ENCODE measurements at places on chromosomes 5 and 9.
A peak's percentile ranks its signal among the peaks of the same experiment; 100 is the strongest.

DNA sequence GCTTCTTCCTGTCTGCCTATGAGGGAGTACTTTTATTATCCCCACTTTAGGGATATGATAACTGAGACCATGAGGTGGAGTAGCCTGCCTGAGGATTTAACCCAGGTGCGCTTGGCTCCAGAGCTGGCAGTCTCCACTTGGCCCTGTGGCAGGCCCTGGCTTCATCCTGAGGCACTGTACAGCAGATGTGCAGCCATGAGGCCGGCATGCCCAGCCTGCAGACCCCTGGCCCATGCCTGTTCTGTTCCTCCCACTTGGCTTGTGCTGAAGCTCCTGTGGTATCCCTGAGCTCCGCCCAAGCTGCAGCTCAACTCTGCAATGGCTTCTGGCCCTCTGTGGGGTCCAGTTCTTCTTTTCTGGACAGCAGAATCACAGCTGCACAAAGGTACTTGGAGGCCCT lies 31.8 kb upstream of the RAPGEF1 start:
- no peak overlapping the region for H3K4me3 ChIP-seq
- DNase-seq: no peak
- H3K27me3 ChIP-seq: no peaks in the 10 kb centered on the region
- no peaks in the 10 kb centered on the region for H3K36me3 ChIP-seq
- no peak overlapping the region for H3K27ac ChIP-seq

GRCh38 chr5:134561871-134562296 lies 36.4 kb downstream of the JADE2 start:
- H3K4me1 ChIP-seq: no peaks in the 10 kb centered on the region
- peaks cover 40% of the 10 kb centered on the region for H3K36me3 ChIP-seq
- H3K27ac ChIP-seq: no peak overlapping the region
- H3K4me3 ChIP-seq: no peak overlapping the region
- H3K27me3 ChIP-seq: no peaks in the 10 kb centered on the region

DNA sequence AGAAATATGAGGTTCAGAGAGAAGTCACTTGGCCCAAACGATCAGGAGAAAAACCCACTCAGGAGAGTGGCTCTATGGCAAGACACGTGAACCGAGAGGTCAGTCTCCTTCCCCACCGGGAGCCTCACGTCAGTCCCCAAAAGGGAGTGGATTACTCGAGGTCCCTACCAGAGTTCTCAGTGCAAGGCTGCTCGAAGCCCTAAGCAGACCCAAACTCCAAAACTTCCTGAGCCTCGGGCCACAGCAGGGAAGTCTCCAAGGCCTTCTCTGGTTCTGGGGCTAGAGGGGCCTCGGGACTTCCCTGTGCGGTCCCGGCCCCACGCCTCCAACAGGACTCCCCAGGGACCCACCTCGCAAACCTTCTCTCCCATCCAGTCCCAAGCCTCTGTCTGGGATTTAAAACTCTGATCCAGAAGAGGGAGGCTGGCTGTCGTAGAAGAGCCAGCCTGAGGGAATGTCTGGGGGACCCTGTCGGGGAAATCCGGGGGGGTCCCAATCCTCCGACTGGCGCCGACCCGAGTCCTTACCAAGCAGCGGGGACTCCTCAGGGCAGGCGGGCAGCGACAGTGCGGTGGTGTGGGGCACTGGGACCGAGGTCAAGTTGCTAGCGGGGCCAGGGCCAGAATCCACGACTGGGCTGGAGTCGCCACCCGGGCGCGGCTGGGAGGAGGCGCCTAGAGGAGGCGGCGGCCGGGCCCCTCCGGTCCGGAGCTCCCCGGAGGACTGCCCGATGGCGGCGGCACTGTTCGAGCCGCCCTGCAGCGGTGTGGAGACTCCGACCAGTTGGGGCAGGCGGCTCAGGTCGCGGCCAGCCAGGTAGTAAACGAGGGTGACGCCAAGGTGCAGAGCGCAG lies 679 bp downstream of the B4GALT1 start:
- peaks cover 5% of the 10 kb centered on the region for H3K4me1 ChIP-seq
- no peak overlapping the region for H3K27ac ChIP-seq
- no peaks in the 10 kb centered on the region for H3K36me3 ChIP-seq
- peak overlapping the region; percentile 65 for H3K4me3 ChIP-seq
- no peaks in the 10 kb centered on the region for H3K27me3 ChIP-seq
- DNase-seq: no peak

- H3K27me3 ChIP-seq: no peaks in the 10 kb centered on the region
- peaks cover 1% of the 10 kb centered on the region for H3K4me1 ChIP-seq
- no peak overlapping the region for H3K4me3 ChIP-seq
These were observed 44.4 kb downstream of the EFCAB9 start for GRCh38 chr5:172238334-172238733.

DNA sequence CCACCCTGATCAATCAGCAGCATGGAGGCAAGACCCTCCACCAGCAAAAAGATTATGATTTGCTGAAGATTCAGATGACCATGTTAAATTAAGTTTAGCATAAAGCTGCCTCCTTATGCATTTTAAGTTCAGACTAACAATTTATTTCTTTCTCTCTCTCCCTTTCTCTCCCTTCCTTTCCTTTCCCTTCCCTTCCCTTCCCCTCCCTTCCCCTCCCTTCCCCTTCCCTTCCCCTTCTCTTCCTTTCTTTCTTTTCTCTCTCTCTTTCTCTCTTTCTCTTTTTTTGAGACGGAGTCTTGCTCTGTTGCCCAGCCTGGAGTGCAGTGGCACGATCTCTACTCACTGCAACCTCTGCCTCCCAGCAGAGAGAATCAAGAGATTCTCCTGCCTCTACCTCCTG lies 1.4 kb upstream of the MELK start:
- H3K4me3 ChIP-seq: no peak overlapping the region
- H3K36me3 ChIP-seq: no peaks in the 10 kb centered on the region

Measured in iPS DF 6.9 (cell line).